ENCODE measurements at places on chromosomes 1 and 21.

DNA sequence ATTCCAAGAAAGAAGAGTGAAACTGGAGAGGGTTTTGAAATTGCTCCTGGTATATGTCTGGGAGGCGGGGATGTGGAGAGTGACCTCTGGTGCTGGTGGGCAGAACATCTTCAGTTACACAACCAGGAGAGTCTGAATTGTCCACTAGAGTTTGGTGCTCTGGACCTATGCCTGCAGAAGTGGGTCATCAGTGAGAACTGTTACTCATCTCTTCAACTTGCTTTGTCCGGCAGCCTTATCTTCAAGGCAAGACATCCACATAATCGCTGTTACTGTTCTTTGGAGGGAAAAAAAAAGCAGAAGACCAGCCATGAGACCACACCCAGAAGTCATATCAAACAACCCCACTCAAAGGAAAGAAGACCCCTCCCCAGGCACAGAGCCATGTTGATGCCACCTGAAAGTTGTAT is 14.9 kb downstream of the SH2D1B start:
- no peak for DNase-seq

GRCh38 chr1:6445062-6445763 is 20.6 kb downstream of the ESPN start:
- no peak for DNase-seq

GRCh38 chr1:29939079-29939478 is 702.8 kb downstream of the PTPRU start:
- no peak for DNase-seq

DNA sequence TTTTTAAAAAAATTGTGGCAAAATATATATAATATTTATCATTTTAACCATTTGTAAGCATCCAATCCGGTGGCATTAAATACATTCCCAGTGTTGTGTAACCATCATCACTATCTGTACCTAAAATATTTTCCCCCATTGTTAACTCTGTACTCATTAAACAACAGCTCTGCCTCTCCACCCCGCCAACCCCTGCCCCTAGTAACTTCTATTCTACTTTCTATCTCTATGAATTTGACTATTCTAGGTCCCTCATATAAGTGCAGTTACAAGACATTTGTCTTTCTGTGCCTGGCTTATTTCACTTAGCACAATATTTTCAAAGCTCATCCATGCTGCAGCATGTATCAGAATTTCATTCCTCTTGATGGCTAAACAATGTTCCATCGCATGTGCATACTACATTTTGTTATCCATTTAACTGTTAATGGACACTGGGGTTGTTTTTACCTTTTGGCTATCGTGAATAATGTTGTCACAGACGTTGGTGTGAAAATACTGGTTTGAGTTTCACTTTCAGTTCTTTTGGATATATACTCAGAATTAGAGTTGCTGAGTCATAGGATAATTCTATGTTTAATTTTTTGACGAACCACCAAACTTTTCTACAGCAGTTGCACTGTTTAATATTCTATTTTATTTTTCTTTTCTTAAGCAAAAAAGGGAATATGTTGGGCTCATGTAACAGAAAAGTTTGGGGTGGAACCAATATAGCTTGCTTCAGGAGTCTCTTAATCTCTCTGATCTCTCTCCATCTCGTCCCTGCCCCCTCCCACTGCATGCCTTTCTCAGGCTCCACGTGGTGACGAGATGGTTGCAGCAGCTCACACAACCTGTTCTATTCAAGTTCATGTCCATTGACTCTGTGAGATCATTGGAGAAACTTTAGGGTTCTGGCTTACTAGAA is 25.2 kb upstream of the RCAN1 start:
- no peak for DNase-seq

GRCh38 chr1:18882486-18882885 is 19.9 kb downstream of the ALDH4A1 start:
- DNase-seq, result peak; percentile 64

- DNase-seq, result no peak
These were observed 70.8 kb downstream of the DDAH1 start for GRCh38 chr1:85394130-85394529.

All from brain (organoid and tissue), 16 donors.